GM10248 (cell line): ENCODE measurements at places on chromosomes 7 and 10.

- no peak for DNase-seq
Measured at GRCh38 chr10:2980116-2980515, 87.2 kb upstream of the PFKP start.

DNA sequence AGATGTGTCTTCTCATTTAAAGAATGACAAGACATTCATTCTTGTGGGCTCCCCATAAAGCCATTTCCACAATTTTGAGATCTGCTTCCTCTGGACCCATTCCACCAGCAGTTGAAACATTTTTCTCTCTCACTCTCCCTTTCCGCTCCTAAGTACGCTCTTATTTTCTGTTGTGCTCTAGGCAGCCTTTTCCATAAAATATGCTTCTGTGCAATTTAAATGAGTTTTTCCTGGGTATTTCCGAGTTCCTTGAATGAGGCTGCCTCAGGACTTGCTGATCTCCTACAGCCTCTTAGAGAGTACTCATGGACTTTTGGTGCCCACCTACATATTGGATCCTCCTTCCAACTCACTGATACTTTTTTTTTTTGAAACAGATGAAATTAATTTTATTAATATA, 23.6 kb upstream of the AKR1D1 start:
- no peak for DNase-seq

DNA sequence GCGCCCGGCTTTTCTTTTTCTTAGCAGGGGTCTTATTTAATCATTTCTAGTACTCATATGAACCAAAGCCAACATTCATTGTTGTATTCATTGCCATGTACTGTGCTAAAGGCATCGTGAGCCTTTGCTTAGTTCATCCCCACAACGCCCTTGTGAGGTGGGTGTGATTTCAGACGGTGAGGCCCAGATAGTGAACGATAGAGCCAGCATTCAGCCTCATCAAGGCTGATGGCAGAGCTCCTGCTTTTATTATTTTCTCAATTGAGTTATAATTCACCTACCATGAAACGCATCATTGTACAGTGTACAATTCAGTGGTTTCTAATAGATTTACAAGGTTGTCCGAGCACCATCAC, 50.1 kb downstream of the HK1 start:
- no peak for DNase-seq

- DNase-seq, result no peak
Measured at GRCh38 chr7:30674876-30675275, 7.4 kb downstream of the CRHR2 start.

- DNase-seq, result no peak
Measured at GRCh38 chr10:124072541-124072940, 20.9 kb downstream of the CHST15 start.

DNA sequence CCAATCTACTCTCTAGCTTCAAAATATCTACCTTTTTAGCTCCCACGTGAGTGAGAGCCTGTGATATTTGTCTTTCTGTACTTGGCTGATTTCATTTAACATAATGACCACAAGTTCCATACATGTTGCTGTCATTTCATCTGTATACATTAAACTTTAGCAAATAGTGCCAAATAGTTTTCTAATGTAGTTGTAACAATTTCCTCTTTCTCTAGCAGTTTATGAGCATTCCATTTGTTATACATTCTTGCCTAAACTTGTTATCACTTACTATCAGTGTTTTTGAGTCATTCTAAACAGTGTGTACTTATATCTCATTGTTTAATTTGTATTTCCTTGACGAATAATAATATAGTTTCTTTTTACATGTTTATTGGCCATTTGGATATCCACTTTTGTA, 77.2 kb downstream of the NEUROD6 start:
- DNase-seq, result no peak

DNA sequence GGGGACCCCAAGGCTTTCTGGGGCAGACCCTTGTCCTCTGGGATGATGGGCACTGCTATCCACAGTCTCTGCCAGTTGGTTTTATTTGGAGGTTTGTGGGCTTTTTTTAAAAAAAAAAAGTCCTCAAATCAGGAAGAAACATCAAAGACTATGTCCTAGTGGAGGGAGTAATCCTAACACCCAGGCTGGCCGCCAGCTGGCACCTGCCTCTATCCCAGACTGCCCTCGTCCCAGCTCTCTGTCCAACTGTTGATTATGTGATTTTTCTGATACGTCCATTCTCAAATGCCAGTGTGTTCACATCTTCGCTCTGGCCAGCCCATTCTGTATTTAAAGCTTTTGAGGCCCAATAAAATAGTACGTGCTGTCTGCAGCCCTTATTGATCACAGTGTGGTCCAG, 61.0 kb upstream of the LRRC4 start:
- no peak for DNase-seq
